ENCODE measurements at places on chromosomes 11 and 22.

DNA sequence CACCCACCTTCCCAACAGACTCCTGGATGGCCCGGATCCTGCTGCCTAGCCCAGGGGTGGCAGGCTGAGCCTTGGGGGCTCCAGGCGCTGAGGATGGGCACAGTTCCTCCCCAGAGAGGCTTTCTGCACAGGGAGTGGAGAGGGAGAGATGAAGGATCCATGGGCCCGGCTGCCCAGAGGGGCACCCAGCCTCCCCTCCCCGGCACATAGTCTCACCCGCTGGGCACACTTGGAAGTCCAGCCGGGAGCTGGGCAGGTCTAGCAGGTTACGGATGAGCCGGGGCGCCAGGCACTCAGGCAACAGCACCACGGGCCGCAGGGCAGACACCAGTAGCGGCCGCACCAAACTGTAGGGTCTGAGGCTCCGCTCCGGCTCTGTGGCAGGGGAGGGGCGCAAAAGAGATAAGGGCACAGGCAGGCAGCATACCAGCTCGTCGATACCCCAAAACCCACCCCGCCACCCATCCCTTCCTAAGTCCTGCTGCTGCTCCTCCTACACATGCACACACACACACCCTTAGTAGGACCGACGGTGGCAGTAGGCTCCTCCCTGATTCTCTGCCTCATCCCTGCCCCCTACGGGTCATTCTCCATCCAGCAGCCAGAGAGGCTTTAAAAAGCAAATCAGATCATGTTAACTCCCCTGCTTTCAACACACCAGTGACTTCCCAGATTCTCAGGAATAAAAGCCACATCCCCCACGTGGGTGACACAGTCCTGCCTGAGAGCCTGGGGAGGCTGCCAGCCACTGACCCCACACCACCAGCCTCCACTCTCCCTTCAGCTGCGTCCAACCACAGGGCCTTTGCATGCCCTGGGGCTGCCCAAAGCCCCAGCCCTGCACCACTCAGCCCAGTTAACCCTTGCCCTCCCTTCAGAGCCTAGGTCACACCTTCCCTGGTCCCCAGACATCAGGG is 6.5 kb upstream of the MFNG start:
- peak; percentile 71 for DNase-seq

GRCh38 chr11:85658180-85658579 is 6.7 kb downstream of the CREBZF start:
- DNase-seq = no peak

- DNase-seq = no peak
Measured at GRCh38 chr11:119120639-119121007, 757 bp upstream of the HINFP start.

DNA sequence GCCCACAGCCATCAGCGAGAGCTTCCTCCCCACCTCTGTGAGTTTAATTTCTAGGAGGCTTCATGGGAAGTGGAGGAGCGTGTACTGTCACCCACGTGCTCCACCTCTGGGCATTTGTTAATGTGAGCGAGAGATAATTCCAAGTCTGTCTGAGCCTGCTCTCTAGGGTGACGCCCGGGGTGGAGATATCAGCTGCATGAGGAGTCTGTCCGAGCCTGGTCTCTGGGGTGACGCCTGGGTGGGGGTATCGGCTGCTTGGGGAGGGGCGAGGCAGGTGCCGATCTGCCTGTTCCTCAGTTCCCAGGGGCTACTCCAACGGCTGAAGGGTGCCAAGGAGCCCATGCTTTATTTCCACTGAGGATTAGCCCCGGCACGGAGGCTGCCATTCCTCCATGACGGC is 735.0 kb downstream of the BRD1 start:
- DNase-seq = no peak

- no peak for DNase-seq
Measured at GRCh38 chr11:32433101-32433913, 2.0 kb downstream of the WT1 start.

GRCh38 chr11:117970400-117971024 is 15.7 kb upstream of the IL10RA start:
- DNase-seq = peak; percentile 60

DNA sequence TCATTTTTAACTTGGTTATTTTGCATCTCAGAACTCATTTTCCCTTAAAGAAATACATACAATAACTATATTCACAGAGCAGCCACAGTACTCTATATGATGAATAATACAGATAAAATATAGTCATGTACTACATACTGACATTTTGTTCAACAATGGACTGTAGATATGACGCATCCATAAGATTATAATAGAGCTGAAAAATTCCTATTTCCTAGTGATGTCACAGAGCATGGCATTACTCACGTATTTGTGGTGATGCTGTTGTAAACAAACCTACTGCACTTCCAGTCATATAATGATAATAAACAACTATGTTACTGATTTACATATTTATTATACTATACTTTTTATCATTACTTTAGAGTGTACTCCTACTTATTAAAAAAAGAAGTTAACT is 38.7 kb downstream of the NARS2 start:
- no peak for DNase-seq
